ENCODE measurements at places on chromosomes 12 and 14.

DNA sequence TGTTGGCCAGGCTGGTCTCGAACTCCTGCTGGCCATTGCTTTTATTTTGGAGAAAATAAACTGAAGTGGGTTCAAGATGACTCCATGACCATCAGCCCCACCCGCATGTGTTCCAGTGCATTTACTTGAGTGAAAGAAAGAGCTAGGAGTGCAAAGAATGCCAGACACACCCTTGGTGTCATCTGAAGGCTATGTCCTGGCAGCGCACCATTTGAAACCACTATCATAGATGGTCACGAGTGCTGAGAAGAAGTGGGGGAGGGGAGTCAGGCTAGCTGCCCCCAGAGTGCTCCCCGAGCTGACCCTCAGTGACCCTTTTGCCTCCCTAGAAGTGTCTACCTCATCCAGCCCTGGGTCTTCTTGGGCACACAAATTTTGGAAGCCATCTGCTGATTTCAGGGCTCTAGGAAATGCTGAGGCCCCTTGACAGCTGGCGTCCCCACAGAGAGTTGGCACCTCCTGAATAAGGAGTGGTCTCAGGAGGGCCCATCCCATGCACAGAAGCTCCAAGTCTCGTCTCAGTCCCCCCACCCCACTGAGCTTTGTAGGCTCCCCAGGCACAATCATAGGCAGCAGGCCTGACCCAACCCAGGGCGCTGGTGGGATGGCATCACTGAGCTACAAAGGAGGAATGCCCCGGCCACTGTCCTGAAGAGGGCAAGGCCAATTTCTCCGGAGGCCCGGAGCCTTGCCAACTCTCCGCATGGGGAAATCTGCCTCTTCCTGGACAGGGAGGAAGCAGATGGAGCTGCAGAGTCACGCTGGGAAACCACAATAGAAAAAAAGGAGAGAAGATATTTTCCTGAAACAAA is 28.0 kb downstream of the PXN start:
- peak; percentile 80 for DNase-seq

DNA sequence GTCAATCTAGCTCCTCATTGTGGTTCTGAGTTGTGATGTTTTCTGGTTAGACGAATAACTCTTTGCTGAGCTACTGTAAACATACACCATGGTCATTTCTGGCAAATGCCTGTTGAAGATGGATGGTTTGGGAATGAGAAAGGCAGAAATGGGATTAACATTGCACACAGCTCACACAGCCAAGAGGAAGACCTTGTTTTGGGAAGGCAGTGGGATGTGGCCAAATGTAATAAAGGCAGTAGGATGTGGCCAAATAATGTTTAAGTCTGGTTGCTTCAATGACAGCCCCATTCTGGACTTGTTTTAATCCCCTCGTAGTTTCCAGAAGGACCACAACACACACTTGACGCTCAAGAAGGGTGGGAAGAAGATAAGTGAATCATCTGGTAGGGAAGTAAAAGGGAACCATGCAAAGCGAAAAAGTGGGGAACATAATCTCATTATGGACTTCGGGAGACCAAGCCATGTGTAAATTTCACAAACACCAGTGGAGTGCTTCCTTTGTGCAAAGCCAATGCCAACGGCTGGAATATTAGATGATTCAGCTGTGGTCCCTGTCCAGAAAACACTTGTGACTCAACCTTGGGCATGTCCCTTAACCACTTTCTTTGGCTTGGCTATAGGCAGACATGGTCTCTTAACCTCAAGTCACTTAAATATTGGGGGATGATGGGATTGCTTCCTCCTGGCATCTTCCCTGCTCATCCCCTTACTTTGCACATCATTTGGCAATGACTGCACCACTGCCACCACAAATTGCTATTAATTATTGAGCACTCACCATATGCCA is 284.4 kb upstream of the CRY1 start:
- DNase-seq, result no peak

GRCh38 chr14:99644723-99645544 is at the start of gene HHIPL1:
TSS of gene HHIPL1 (plus strand) at chr14:99645129. CDS start at chr14:99645208, 79 bp downstream.
- DNase-seq, result no peak

DNA sequence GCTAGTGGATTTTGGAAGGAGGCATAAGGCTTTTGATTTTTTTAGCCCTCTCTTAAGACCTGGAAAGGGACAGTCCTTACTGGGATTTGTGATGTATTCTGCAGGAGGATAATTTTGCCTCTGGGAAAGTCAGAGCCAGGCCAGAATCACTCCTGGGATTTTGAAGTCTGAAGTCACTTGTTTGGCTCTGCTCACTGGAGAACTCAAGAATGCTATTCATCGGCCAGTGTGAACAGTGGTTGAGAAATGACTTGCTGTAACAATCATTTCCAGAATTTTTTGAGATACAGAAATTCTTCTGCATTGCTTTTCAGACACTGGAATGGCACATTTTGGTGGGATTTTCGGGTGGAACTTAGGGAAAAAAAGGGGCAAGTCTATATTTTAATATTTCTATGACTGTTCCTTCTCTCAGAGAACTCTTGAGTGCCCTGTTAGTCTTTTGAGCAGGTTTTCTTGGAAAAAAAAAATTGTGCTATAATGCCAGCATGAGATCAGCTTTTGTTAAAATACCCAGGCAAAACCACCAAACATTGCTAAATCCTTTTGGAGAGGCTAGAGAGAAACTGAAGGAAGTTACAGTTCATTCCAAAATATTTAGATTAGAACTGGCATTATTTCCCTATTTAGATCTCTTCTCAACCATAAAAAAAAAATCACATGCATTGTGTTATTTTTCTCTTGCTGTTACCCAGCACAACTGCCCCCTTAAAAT is 26.1 kb upstream of the BHLHE41 start:
- DNase-seq, result no peak

GRCh38 chr12:123050913-123051312 is 70.4 kb downstream of the ARL6IP4 start:
- DNase-seq, result no peak

- no peak for DNase-seq
These were observed 19.3 kb downstream of the OS9 start for GRCh38 chr12:57713209-57713608.

GRCh38 chr12:109134186-109134917 is 18.0 kb downstream of the ACACB start:
- no peak for DNase-seq

- peak; percentile 38 for DNase-seq
These were observed 2.8 kb upstream of the ARID2 start for GRCh38 chr12:45726603-45727300.

GRCh38 chr12:55723516-55724225 is 3.5 kb downstream of the RDH5 start:
- no peak for DNase-seq

DNA sequence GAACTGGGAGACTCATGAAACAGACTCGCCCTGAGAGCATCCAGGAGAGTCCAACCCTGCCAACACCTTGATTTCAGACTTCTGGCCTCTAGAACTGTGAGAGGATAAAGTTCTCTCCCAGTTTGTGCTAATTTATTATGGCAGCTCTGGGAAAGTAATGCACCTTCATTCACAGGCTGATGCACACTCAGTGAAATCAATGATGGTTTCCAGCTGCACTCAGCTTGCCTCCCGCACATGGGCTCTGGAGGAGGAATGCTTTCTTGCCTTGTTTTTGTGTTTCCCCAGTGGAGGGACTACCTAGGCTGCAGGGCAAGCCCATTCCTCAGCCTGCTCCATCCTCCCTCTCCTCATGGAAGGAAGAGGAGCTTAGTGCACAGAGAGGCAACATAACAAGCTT is 45.7 kb downstream of the TMEM132C start:
- no peak for DNase-seq

DNA sequence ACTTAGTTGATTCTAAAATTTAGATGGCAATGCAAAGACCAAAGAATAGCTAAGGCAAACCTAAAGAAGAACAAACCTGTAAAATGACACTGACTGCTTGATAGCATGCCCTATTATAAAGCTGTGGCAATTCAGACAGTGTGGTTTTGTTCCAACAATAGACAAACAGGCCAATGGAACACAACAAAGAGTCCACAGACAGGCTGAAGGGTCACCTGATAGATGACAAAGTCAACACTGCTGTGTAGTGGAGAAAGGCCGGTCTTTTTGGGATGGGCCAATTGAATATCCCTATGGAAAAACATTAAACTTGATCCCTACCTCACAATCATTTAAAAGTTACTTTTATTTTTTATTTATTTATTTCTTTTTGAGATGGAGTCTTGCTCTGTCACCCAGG is 33.8 kb upstream of the SLC25A3 start:
- no peak for DNase-seq

- DNase-seq, result no peak
These were observed 71.0 kb upstream of the CFL2 start for GRCh38 chr14:34785223-34786006.

GRCh38 chr12:59030415-59030814 is 110.1 kb upstream of the LRIG3 start:
- no peak for DNase-seq

DNA sequence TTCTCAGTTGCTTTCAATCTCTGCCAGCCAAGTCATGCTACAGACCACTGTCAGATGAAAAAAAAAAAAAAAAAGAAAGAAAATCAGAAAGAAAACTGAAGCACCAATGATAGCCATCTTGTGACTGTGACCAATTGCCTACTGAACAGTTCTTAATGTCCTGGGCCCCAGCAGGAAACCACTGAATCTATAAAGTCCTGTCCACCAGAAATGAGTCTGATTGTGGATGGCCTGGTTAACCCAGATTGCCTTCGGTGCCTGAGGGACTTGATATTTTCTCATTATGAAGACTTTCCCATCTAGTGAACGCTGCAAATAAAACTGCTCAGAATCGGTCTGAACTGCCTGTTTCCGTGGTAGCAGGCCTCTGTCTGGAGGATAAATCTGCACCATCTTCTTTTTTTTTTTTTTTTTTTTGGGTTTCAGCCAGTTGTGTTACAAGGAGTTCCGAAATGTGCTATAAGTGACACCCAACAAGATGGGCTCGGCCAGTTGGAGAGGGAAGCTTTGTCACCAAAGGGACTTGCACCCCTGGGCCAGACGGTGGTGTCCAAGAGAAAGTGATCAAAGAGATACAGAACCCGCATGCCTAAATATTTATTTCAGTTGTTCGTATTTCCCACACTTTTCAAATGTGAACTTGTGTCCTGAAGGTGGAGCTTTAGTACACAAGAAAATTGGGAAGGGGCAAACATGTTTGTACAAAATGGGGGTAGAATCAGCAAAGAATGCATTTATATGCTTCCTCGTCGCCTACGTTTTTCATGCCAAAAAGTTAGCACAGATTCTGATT is 3.0 kb upstream of the PLXNC1 start:
- DNase-seq, result no peak

DNA sequence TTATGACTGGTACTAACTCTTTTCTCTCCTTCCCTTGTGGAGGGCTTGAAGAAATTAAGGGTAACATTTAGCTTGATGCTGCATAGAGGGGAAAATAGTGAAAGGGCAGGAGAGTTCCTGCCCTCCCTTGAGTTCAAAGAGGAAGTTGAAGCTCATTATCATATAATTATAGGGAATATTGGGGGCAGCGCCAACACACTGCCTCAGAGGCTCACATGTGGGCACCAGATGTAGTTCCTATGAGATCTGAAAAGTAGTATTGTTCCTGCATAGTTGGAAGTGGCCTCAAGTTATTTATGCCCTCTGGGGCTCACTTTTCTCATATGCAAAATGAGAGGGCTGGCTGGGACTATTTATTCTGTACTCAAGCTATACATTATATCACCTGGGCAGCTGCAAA is 33.0 kb upstream of the FGF23 start:
- DNase-seq, result no peak
